ENCODE measurements at places on chromosomes 7 and 10.

DNA sequence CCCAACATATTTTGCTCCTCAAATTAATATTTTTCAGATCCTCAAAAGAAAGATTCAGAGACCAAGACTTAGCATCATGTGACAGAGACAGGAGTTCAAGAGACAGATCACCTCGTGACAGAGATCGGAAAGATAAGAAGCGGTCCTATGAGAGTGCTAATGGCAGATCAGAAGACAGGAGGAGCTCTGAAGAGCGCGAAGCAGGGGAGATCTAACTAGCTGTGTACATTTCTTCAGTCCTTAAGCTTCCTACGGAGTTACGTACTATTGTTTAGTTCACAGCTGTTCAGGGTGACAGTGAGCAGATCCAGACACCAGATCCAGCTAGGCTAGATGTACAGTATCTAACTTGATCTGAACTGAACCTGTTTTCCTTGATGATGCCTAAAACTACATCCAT lies 61.3 kb downstream of the KLRG2 start:
- DNase-seq = no peak

GRCh38 chr7:17370901-17371585 lies 72.6 kb downstream of the AHR start:
- no peak for DNase-seq

DNA sequence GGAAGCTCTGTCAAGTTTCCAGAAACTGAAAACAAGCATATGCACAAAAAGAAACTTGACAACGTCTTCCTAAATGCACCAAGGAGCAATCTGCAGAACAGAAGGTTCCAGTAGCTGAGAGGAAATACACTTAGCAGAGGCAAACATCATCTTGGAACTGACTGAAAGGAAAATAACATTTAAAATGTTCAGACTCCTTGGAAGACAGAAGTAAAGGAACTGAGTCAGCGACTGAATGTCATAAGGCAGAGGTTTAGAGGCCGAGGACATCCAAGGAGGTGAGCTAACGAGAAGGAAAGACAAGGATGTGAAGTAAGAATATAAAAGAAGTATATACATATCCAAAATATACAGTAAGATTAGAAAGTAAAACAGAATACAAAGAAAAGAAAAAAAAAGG lies 24.1 kb downstream of the SEMA3D start:
- DNase-seq = peak; percentile 48

DNA sequence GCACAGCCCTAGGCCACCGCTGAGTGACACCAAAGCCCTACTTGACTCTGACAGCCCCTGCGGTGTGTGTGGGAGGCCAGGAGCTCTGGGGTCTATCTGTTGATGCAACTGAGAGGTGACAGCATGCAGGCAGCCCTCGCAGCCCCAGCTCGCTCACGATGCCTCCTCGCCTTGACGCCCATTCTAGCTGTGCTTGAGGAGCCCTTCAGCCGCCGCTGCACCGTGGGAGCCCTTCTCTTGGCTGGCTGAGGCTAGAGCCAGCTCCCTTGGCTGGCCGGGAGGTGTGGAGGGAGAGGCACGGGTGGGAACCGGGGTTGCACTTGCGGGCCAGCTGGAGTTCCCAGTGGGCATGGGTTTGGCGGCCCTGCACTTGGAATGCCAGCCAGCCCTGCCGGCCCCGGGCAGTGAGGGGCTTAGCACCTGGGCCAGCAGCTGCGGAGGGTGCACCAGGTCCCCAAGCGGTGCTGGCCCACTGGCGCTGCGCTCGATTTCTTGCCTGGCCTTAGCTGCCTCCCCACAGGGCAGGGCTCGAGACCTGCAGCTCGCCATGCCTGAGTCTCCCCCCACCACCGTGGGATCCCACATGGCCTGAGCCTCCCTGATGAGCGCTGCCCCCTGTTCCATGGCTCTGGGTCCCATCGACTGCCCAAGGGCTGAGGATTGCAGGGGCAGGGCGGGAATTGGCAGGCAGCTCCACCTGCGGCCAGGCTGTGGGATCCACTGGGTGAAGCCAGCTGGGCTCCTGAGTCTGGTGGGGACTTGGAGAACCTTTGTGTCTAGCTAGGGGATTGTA lies 31.6 kb upstream of the POM121L12 start:
- DNase-seq = no peak

DNA sequence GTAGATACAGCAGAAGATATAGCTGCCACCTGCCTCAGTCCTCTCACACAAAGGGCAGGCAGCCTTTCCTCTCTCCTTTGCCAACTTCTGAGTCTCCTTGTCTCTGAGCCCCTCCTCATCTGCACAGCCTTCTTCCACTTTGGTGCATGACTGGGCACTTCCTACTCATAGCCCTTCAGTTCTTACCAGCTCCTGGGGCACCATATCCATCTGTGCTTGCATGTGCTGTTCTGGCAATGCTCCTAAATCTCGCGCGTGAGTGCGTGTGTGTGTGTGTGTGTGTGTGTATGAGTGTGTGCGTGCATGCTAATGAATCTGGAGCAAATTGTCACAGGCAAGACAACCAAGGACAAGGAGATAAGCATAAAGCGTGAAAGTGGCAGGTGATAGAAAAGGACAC lies 1271.6 kb upstream of the SORCS1 start:
- no peak for DNase-seq

GRCh38 chr7:123615344-123615743 lies 13.7 kb downstream of the ASB15 start:
- DNase-seq = no peak

GRCh38 chr7:47924266-47924665 lies 24.0 kb downstream of the PKD1L1 start:
- DNase-seq = no peak

DNA sequence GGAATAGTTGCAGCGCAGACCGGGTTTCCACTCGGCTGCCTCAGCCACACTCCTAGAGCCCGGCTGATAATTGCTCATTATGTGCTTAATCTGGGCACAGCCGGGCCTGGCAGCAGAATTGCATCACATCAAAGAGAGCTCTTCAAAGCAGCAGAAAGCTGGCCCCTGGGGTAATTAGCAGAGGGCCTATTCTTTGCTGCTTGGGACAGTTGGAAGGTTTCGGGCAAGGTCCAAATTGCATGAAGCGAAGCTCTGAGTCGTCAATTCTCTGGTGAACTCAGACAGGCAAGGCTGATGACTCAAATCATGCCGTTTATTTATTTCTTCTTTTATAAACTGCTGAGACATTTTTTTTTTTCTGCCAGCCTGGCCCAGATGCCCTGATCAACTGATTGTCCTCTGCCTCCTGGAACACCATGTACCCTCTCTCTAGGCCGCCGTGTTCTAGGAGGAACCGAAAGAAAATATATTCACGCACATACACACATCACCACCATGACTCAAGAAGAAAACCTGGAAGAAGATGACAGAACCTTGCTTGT lies 242.2 kb downstream of the RAB11FIP2 start:
- no peak for DNase-seq
